CD4-positive, alpha-beta T cell treated with Interleukin-21 for 1 hour (primary cell): ENCODE measurements at places on chromosomes 5 and 9.

DNA sequence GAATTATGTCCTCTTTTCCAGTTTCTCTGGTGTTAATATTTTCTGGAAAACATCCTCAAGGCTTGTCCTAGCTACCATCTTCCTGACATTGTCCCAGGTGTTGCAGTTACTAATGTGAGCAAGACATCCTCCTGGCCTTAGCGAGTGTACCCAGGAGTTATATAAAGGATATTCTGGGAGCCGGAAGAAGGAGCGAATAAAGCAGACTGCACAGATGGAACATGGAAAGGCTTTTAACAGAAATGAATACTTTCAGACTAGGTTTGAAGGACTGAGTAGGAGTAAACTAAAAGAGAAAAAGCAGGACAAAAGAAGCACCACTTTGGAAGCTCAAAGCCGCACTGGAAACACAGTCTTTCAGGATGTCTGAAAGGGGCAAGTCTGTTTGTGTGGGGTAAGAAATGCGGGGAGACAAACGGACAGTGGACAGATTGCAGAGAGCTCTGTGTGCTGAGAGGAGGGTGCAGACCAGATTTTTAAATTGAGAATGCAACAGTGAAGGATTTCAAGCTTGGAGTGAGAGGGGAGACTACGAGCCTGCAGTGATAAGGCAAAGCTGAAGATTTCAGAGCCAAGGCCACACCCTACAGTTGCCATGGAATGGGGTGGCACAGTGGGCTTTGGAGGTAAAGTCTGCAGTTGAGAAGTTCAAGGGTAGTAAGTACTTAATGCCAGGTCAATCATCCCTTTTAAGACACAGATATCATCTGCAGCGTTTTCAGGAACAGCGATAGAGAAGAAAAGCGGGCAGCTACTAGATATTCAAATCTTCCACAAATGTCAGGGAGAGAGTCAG, 94.1 kb upstream of the TAF11L2 start:
- no peak for DNase-seq

DNA sequence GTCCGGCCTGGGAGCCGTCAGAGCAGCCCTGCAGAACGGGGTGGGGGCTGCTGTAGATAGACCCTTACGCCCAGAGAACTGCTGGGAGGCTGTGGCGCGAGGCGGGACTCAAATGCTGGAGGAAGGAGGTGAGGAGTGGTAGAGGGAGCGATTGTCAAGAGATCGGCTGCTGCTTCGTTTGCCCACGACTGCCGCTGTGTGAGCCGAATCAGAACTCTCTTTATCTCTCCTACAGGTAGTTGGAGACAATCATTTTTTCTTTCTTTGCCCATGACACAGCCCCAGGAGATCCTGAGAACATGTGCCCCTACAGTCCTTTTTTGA, 456 bp downstream of the ZNF79 start:
- DNase-seq, result peak; percentile 32

DNA sequence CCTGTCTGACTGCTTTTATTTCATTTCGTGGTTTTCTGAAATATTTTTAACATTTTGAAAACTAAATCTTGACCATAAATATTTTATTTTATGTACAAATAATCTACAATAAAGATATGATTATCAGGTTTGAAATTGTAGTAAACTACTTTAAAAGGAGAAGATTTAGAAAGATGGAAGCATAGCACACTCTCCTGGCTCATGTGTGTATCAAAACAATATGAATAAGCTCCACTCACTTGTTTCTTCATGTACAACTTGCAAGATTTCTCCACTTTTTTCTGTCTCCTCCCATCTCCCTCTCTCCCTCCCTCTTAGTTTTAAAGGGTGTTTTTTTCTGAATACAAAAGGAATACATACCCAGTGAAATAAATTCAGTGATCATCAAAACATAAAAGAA, 15.4 kb upstream of the VPS13A start:
- DNase-seq, result no peak

DNA sequence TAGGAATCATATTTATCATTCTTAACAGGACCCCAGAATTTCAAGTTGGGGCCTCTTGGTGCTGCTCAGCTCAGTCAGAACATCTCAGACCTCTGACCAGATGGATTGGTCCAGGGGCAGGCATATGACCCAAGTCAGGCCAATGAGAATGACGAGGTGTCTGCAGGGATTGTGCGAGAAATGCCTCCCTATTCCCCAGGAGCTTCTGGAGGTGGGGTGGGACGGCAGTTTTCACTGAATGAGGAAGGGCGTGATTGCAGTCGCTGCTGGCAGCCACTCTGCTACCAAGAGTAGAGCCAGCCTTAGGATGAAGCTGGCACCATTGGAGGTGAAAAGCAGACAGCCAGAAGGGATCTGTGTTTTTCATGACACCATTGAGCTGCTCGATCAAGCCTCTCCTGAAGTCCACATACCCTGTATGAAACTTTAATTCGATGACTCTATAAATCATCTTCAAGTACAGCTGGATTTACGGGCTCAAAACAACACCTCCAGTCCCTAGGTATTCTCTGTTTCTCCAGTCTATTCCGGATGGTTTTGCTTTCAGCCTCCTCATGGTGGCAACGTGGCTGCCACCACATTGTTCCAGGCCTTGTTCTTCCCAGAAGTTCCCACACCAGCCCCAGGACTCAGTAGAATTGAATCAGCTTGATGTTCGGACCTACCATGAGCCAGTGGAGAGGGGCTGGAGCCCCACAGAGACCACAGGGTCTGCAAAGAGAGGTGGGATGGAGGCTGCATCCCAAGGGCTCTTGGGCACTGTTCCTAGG, 70.2 kb upstream of the ADAMTS2 start:
- no peak for DNase-seq

DNA sequence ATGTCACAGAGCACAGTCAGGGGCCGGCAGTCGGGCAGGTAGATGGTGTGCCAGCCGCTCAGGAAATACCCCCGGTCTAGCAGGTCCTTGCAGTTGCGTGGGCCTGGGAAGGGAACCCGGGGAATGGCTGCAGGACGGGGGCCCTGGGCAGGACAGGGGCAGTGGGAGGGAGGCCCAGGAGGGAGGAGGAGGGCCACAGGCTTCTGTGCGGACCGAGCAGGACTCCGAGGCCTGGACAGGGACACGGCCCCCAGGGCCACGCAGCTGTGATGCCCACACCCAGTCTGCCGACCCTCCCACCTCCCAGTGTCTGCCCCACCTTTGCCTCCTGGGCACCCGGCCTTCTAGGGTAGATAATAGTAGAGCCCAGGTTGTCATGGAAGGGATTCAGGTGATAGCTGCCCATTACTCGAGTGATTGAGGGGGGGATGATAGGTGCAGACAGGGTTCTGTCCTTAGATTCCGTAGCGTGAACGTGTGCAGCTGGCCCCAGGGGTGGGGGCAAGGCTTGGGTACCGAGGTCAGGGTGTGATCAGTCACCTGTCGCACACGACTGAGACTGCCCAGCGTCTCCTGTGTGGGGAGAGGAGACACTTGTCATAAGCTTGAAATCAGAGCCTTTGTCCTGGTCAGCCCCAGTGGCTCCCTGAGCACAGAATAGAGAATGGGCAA, 4.5 kb downstream of the FCN1 start:
- no peak for DNase-seq

GRCh38 chr9:2686911-2687310, 30.4 kb upstream of the KCNV2 start:
- DNase-seq, result no peak

DNA sequence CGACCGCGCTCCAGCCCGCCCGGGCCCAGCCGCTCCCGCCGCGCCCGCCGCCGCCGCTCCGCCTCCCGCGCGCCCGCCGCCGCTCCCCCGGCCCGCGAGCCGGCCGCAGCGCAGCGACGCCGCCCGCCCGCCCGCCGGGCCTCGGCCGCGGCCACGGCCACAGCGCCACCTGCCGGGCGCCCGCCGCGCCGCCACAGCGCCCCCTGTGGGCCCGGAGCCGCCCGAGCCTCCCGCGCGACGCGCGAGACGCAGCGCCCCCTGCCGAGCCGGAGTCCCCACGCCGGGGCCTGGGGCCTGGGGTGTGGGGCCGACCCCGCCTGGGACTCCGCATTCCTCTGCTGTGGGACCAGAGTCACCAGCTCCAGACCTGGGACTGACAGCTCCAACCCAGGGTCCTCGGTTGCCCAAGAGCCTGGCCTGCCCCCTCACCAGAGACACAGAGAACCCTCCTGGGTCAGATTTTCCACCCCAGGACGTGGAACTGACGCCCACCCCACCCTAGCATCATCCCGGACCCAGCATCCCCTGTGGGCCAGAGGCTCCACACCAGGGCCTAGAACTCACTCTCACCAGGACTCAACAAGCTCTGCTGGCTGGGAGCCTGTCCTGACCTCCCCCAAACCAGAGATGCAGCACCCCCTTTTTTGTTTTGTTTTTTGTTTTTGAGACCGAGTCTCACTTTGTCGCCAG, at the start of gene RAPGEF1:
RAPGEF1 (minus strand) TSS at position 118 of the 690 bp plus-strand sequence. CDS start 246 bp downstream, outside the sequence.
- DNase-seq, result peak; percentile 80

DNA sequence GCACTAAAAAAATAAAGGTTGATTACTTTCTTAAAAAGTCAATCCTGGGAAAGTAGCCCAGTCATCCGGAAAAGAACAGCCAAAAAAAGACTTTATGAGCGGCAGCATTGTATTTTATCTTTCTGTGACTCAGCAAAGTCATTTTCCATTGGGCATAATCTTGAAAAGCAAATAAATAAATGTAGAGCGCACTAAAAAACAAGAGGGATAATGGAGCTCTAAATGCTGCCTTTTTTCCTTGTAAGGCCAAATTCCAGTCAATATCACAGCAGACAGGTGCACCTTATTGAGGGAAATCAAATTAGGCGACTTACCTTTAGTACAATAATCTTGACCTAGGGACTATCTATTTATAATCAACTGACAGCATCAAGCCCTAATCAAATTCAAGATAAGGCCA, 266.8 kb downstream of the MTRR start:
- DNase-seq, result no peak

- no peak for DNase-seq
These were observed 21.7 kb downstream of the ANKRD55 start for GRCh38 chr5:56211298-56211865.

- no peak for DNase-seq
These were observed 70.2 kb upstream of the PHF24 start for GRCh38 chr9:34887841-34888240.

- peak; percentile 59 for DNase-seq
These were observed 2.5 kb upstream of the WHRN start for GRCh38 chr9:114507726-114508125.

DNA sequence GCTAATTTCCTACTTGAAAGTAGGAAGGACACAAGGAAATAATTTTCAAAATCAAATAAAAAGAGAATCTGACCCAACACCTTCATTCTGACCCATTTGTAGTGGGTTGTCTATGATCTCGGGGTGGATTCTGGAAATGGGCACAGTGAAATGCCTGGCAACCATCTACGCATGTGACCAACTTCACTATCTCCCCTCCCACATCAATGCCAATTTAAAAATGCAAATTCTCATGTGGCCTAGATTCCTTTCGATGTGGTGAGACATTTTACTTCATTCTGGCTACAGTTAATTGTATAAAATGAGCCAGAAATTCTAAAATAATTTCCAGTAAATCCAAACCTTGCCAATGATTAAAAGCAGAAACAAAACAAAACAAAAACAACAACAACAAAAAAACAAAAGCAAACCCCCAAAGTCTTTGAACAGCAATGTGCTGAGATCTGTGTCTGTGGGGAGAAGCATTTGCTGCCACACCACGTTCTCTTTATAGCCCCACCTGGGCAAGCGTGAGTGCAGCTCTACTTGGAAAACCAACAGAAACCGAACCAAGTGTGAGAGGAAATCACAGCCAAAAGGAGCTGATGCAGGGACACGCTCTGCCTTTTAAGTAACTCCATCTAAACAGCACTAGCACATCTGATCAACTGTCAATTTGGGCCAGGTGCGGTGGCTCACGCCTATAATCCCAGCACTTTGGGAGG, 59.0 kb downstream of the USP20 start:
- peak; percentile 73 for DNase-seq

DNA sequence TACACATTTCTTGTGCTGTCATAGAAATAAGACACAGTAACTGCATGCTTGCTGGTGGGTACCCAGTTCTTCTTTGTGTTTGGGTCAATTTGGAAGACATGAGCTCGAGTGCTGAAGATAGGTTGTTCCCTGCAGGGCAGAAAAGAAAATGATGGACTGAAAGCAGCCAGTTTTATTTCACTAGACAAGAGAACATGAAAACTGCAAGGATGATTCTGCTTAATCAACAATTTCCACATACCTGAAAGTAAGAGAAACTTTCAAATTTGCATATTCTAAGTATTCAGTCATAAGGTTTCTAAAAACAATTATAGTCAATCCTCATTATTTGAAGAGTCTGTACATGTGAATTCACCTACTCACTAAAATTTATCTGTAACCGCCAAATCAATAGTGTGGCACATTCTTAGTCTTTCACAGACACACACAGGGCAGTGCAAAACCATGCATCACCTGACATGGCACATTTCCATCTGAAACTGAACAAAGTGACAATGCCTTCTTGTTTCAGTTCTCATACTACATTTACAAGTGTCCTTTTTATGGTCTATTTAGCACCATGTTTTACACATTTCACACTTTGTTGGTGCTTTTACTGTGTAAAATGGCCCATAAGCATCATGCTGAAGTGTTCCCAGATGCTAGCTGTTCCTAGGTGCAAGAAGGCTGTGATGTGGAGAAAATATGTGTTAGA, 56.9 kb downstream of the HOMER1 start:
- DNase-seq, result no peak
